ENCODE measurements at places on chromosomes 1 and 21. TPM values are rescaled to one million over a fixed set of nuclear protein-coding genes. Genes with fewer than 3 reads are reported as not detected.

DNA sequence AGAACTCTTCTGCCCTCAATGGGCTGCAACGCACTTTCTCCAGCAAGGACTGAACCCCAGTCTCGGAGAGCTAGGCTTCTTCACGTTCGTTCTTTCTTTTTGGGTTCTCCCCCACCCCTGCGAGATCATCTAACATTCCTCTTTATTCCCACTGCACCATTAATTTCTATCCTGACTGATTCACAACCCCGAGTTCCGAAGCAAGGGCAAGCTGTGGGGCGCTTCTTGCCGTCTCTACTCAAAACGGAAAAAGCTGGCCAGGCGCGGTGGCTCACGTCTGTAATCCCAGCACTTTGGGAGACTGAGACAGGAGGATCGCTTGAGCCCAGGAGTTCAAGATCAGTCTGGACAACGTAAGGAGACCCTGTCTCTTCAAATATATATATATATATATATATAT lies 37.4 kb upstream of the BTG2 start:
- peaks cover 15% of the 10 kb centered on the region for H3K4me1 ChIP-seq
- no peak for DNase-seq
- peak overlapping the region; percentile 26 for H3K27ac ChIP-seq

DNA sequence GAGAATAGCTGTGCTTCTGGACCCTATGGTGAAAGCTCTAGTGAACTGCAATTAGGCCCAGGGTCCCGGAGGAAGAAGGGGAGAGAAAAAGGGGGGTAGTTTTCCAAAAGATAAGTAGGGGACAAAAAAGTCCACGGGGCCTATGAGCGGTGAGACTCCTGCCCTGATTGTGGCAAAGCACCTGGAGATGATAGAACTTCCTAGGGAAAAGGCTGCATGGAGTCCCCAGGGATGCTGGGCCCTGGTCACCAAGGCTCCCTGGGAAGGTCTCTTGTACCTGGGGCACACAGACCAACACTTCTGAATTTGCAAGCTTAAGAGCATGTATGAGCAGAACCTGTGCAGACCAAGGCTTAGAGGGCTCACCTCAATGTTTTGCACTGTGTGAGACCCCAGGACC lies 5.4 kb upstream of the SHISA4 start:
- peaks cover 17% of the 10 kb centered on the region for H3K27me3 ChIP-seq
- peaks cover 12% of the 10 kb centered on the region for H3K36me3 ChIP-seq
- no peak overlapping the region for H3K27ac ChIP-seq
- H3K4me3 ChIP-seq, result no peak overlapping the region

SYT11 gene
- total RNA-seq, result 25.7 TPM

LCE2A gene
- not detected for total RNA-seq

CCDC28B gene
- total RNA-seq, result 28.2 TPM

Measured in activated T-helper 1 cell treated with anti-CD3 and anti-CD28 coated beads, Interleukin-12 subunit alpha, Interleukin-12 subunit beta, Interleukin-2, Interleukin-4 antibody, amounts not matched to agents 30 ng/mL and 10 ng/mL and 1 ng/mL, durations not matched to agents 14 hours and 24 hours and 36 hours (primary cell).